NCI-H2171 (cell line): ENCODE measurements at places on chromosomes 6 and 20.
A peak's percentile ranks its signal among the peaks of the same experiment; 100 is the strongest.

- no peak for DNase-seq
These were observed 111.3 kb downstream of the FAM120B start for GRCh38 chr6:170417881-170418280.

DNA sequence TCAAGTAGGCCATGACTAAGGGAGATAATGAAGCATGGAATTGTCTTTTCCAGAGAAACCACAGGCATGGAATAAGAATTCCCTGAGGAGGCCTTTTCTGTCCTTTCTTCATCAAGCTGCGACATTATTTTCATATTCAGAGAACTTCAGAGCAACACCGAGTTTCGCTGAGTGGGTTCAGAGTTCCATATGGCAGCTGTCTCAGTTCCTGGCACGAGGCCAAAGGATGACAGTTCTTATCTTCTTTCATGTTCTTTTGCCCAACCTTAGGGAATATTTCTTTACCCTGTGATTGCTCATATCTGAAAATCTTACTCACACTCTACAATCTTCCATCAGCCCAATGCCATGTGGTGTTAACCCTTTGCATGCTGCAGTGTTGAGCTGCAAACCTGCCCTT is 135.3 kb upstream of the BMP2 start:
- DNase-seq = peak; percentile 46

GRCh38 chr6:40185486-40185885 is 251.2 kb upstream of the MOCS1 start:
- no peak for DNase-seq

GRCh38 chr6:152648105-152648504 is 10.9 kb upstream of the SYNE1 start:
- no peak for DNase-seq

DNA sequence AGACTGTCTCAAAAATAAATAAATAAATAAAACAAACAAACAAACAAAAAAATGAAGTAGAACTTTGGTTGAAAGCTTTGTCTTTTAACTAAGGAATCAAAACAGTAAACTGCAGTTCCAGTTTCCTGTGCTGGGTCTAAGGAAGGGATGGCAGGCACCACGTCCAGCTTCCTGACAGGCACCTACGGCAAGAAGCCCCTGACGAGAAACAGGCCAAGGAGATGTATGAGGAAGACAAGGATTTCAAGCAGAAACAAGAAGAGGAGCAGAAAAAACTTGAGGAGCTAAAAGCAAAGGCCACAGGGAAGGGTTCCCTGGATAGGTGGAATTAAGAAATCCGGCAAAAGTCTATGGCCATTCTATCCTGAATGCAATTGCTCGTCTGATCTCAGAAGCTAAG is 8.8 kb downstream of the SNX3 start:
- DNase-seq = no peak

DNA sequence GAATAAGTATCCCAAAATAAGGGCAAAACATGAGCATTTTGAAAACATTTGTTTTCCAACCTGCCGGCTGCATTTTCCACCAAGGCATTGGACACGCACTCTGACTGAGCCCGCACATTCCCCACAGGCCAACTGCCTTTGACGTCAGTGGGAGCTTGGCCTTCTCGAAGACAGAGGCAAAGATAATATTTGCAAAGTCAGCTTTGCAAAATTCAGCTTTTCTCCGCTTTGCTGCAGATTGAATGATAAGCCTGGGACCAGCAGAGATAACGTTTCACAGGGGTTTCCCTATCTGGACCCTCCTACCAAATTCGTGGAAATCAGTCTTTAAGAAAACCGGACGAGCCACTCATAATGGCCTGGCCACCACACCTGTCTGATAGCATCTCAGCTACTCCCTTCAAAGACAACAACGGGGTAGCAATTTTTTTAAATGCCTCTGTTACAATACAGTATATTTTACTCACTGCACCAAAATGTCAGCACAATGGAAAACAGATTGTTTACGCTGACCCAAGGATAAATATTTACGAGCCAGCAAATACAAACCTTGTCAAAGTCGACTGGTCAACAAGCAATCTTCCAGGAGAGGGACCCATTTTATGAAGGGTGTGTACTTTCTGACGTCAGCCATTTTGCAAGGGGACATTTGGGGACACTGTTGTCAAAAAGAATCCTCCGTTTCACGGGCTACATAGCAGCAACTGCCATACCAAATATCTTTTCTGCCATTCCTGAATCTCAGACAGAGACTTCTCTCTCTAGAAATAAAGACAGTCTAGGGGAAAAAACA is 100.5 kb downstream of the TFAP2A start:
- DNase-seq = no peak

DNA sequence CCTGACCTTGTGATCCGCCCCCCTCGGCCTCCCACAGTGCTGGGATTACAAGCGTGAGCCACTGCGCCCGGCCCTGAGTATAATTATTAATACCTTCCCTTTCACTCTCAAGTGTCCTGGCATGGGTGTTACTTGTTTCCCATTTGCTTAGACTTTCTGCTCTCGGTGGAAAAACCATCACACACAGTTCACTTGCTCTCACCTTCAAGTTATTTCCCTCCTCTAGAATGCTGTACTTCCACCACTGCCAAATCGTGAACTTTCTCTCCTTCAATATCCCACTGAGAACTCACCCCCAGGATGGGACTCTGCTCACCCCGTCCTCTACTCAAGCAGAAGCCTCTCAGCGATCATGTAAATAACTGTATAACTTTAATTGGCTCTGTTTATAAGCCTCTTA is 4.6 kb upstream of the HIVEP1 start:
- DNase-seq = no peak
